ENCODE measurements at places on chromosomes 1 and 21.

DNA sequence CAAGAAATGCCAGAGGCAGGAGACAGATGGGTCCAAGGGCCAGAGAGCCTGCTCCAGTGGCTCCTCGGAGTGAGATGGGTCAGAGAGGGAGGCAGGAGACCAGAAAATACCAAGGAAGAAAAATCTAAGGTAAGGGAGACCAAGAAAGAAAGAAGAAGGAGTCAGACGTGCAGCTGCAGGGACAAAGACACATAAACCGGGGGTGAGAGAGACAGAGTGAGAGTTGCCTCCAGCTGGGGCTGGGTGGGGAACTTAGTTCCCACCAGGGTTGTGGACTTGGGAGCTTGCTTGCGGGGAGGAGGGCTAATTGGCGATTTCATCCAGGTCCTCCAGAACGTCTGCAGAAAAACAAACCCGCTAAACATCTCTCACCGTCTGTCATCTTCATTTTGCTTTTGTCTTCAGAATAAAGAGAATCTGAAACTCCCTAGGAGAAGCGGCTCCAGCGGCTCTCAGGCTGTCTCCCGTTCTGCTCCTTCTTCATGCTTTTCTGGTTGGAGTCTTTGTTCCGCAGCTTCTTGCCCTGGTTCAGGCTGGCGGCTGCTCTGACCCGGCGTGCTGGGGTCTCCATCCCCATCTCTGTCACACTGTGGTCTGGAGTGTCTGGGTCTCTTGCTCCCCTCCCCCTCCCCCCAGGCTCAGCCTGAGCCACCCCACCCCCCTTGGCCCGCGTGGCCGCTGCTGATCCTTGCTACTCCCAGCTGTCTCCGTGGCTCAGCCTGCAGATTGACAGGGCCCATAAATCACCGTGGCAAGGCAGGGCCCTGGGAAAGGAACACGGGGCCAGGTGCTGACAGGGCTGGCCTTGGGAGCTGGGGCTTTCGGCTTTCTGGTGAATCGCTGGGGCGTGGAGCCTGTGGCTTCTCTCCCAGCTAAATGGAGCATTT is 66.6 kb downstream of the UBIAD1 start:
- DNase-seq, result no peak

DNA sequence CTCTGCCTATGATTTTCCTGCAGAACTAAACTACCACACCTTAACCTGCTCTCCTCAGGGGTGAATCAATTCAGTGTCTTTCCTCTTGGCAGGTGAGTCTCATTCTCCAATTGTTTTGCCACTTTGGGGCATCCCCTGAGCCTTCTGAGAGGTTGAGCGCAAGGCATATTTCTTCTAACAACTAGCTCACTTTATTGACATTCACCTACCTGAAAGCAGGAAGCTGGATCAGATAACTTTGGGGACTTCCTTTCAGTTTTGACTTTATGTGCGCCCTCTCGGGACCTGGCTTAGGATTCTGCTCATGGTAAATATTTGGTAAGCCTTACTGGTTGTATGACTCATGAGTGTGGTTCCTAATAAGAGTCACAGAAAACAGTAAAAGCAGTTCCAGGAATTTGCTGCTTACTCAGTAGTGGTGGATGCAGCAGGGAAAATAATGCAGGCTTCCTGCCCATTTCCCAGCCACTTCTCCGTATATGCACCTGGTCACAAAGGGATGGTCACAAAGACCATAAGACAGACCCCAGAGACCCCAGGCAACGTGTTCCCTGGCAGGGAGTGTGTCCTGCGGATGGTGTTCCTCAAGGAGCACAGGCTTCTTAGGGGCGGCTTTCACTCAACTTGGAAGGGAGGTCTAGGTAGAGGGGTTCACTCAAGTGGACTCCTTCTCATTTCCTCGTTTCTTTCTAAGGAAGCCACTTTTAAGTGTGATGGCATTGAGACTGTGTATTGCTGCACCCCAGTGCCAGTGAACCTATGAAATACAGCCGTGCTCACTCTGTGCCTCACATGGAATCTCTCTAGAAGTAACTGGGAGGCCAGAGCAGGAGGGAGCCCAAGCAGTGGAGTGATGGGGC is 22.0 kb upstream of the BATF3 start:
- no peak for DNase-seq

- DNase-seq, result no peak
Measured at GRCh38 chr1:6419804-6420453, at the start of gene HES2. HES2 (minus strand) TSS chr1:6419919; CDS start chr1:6419820, 99 bp downstream.

- no peak for DNase-seq
Measured at GRCh38 chr1:225343618-225344017, 84.2 kb downstream of the LBR start.

- DNase-seq, result no peak
Measured at GRCh38 chr21:40686526-40686925, 160.4 kb downstream of the DSCAM start.

- no peak for DNase-seq
Measured at GRCh38 chr1:219659684-219660083, 46.8 kb upstream of the ZC3H11B start.

DNA sequence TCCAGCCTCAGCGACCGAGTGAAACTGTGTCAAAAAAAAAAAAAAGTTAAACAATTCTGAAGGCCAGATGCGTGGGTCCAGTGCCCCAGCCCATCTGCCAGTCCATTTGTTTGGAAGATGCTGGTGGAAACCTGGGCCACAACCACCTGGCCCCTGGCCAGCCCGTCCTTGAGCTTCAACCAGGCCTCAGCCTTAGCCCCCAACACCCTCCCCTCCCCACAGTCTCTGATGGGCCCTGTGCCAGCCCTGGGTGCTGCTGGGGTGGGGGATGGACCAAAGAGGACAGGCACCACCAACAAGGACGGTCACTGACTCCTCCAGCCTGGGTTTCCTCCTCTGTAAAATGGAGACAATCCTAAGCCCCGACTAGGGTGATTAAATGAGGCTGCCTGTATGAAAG is 19.6 kb upstream of the PLEKHG5 start:
- DNase-seq, result no peak

DNA sequence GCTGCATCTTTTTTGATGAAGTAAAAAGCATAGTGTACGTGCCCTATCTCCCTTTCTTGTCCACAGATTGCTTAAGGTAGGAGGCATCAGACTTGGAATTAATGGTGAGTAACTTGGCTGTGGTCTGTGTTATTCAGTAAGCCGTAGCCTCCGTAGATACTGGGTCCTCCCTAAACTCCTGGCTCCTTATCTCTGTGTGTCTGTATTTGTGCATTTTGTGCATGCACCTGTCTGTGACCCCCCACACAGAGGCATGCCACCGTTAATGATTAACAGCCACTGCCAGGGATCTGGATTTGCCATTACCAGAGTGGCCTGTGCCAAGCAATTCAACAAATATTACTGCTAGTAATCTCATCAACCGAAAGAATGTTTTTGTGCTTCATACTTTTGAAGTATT is 31.9 kb downstream of the MAP3K21 start:
- DNase-seq, result no peak

- no peak for DNase-seq
Measured at GRCh38 chr1:206498685-206499084, 8.6 kb upstream of the RASSF5 start.
